ENCODE measurements at places on chromosomes 1 and 21. TPM values are rescaled to one million over a fixed set of nuclear protein-coding genes. Genes with fewer than 3 reads are reported as not detected.

GRCh38 chr1:54871275-54872035, 15.5 kb downstream of the DHCR24 start:
- DNase-seq: no peak

DNA sequence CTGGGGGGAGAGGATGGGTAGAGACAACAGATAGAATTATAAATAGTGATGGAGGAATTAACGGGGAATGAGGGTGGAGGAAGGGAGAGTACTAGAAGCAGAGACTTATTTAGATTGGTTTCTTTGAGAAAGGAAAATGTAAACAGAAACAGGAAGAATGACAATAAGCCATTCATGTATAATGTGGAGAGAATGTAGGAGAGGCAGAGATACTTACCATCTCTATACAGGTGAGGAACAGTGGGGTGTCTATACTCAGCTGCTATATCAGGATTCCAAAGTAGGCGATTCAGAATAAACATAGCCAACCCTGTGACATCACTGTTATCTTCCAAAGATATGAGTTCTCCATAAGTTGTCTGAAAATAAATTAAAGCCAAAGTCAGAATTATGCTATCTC, 16.8 kb downstream of the ASPM start:
- DNase-seq: no peak

DNA sequence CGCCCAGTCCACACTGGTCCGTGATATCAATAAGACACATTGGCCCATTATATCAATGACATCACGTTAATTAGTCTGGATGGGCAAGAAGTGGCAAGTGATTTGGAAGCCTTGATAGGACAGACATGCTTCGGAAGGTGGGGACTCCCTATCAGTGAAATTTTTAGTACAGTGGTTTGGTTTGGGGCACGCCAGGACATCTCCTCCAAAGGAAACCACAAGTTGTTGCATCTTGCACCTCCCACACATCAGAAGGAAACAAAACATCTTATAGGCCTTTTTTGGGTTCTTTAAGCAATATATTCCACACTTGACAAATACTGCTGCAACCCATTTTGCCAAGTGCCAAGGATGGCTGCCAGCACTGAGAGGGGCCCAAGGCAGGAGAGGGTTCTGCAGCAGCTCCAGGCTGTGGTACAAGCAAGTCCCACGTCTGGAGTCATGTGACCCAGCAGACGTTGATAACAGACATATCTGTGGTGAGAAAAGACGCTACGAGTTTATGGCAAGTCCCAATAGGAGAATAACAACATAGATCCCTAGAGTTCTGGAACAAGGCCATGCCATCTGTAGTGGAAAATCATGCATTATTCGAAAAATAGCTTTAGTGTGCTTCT, 95.3 kb upstream of the DISP3 start:
- DNase-seq: no peak

DNA sequence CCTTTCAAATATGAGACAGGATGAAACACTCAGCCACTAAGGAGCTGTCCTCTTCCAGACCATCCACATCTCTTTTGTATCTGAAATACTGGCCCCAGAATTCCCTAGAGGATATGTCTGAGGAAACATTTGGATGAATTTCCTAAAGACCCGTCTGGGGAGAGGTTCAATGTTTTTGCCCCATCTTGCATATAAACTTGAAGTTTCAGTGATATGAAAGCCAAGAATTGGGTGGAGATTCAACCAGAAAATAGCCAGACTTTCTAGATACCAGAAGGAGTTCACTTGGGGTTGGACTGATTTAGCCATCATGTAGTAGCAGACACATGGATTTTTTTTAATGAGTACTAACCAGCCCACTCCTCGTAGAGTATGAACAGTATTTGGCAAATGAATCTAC, 182.0 kb downstream of the PLPP3 start:
- no peak for DNase-seq

- no peak for DNase-seq
These were observed 201.1 kb downstream of the BACH1 start for GRCh38 chr21:29499734-29500343.

- DNase-seq: no peak
These were observed 30.8 kb downstream of the RNF19B start for GRCh38 chr1:32933742-32934322.

The GPR52 gene
- total RNA-seq: 0.93 TPM

The NUAK2 gene
- 5.6 TPM for total RNA-seq

All from progenitor cell of endocrine pancreas (in vitro differentiated cells).